Activated CD8-positive, alpha-beta memory T cell treated with anti-CD3 and anti-CD28 coated beads for 1 hour (primary cell): ENCODE measurements at places on chromosomes 12 and 14.

DNA sequence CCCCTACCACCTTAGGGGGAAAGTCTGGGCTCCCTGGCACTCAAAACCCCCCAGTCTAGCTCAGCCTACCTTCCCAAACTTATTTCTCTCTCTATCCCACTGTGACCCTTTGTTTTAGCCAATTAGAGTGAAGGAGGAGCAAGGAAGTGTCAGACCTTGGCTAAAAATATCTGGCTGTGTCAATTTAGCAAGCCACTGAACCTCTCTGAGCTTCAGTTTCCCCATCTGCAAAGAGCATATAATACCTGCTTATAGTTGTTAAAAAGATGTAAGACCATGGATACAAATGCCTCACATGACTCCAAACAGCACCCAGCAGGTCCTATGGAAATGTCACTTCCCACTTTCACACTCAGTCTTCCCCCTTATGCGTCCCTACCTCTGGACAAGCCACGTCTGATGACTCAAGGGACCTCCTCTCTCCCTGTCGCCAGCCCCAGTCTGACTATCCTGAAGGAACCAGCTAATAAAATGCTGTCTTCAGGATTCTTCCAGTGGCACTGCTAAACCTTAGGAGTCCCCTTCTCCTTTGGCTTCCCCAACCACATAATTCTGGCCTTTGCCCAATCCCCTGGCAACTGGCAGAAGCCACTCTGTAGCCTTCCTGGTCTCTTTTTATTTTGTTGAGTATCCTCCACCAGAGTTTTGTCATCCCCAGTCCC, 19.3 kb downstream of the FOXN3 start:
- no peak for DNase-seq

DNA sequence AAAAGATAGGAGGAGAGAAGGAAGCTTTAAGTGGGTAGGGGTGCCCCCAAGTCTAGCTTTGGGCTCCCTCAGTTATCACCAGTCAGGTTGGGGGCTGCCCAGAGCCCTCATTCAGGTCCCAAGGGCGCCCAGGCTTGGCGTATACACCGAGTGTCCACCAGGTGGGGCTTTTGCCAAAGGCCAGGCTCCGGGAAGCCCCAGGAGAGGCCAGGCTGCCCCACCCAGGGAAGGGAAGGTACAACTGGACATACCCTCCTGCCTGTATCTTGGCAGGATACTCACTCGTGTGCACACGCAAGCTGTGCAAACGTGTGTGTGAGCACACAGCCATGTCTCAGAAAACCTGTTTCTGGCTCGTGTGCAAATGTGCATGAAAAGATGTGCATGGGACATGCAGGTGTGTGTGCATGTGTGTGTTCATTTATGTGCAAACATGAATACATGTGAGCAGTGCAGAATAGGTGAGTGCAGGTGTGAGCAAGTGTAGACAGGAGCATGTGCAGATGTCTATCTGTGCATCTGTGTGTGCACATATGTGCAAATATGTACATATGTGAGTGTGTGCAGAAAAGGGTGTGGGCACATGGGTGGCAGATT, 103.9 kb upstream of the MYL2 start:
- DNase-seq, result peak; percentile 14

DNA sequence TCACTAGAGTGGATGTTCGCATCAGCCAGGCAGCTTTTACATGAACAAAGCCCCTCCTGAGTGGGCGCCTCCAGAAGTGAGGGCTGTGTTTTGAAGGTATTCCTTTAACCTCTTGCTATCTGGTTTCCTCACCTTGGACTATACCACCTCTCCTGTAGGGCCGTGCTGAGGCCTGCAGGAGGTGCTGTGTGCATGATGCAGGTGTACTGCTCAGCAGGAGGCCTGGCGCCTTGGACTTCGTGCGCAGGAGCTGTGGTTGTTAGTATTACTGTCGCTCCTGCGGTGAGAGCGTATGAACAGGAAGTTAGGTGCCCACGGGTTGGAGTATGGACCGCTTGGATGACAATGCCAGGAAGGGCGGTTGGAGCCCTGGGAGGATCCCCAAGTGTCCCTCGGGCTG, 130.7 kb downstream of the TSPAN9 start:
- no peak for DNase-seq

DNA sequence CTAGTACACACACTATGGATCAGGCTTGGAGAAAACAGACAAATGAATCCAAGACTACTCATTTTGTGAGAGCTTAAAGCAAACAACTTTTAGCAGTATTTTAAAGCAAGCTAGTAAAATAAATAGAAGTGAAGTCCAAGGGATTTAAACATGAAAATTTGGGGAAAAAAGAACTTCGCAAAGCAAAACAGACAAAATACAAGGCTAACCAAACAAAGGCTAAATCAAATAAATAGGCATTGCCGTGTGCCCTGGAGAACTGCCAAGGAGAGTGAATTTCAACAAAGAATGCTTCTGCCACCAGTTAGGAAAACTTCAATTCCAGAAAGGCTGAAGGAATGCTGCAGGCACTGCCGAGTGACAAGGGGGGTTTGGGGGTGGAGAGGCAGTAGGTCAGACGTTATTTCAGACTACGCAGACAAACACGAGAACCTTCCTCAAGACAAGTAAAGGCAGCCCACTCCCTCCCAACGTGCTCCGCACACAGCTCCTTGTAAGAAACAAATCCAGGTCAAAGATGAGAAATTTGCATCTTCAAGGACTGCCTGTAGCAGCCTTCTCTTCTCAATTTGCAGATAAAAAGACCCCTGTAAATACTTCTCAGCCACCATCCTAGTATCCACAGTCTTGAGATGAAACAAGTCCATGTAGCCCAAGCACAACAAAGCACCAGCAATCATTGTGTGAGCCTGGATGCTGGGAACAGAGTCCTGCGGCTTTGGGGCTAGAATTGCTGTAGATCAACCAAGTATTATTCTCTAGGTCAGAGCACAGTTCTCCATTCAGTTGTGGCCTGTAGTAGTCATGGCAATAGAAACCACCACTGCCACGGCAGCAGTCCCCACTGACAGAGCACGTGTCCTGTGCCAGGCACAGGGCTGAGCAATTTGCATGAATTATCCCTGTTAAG, 43.3 kb downstream of the EFCAB11 start:
- no peak for DNase-seq

GRCh38 chr12:27319848-27320247, 12.8 kb upstream of the BMAL2 start:
- no peak for DNase-seq

DNA sequence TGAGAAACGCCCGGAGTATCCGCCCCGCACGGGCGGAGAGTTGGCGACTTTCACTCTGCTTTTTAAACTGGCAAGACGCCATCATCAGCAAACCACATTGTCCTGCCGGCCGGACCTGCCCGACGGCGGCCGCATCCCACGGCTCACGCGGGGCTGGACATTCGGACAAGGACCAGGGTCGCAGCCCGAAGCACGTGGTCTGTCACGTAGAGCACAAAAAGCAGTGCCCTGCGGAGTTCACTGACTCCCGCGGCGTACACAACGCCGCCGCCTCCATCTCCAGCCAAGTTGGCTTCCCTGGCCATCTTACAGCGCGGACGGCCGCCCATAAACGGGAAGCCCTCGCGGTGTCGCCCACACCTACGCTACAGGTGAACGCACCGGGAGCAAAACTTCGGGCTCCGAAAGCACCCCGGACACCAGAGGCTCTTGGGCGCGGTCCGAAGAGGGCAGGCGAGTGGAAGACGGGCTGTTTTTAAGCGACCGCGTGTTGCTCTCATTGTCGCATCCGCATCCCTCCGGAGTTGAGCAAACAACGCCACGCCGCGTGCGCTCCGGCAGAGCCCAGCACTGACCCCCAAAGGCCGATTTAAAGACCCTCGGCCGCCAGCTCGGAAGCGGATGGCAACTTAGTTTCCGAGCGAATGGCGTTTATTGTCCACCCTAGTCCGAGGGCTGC, 966 bp downstream of the SINHCAF start:
- no peak for DNase-seq

- DNase-seq, result no peak
Observed at GRCh38 chr12:77891518-77892147, 60.9 kb downstream of the NAV3 start.

GRCh38 chr14:90697577-90698206, 118.5 kb downstream of the TTC7B start:
- peak; percentile 46 for DNase-seq

DNA sequence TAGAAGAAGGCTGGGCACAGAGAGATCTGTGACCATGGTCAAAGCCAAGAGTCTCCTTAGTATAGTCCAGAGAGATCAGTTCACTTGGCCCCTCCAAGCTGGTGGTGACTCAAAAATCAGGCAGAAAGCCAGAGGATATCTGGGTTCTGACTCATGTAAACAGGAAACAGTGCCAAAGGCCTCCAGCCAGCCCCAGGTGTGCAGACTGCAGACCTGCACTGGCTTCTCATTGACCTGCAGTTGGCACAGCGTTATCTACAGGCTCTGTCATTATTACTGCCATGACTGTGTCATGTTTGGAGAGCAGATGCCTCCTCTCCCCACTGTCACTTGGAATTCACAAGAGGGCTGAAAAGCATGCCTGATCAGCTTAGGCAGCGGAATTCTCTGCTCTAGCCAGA, 295.7 kb upstream of the PRKD1 start:
- no peak for DNase-seq

DNA sequence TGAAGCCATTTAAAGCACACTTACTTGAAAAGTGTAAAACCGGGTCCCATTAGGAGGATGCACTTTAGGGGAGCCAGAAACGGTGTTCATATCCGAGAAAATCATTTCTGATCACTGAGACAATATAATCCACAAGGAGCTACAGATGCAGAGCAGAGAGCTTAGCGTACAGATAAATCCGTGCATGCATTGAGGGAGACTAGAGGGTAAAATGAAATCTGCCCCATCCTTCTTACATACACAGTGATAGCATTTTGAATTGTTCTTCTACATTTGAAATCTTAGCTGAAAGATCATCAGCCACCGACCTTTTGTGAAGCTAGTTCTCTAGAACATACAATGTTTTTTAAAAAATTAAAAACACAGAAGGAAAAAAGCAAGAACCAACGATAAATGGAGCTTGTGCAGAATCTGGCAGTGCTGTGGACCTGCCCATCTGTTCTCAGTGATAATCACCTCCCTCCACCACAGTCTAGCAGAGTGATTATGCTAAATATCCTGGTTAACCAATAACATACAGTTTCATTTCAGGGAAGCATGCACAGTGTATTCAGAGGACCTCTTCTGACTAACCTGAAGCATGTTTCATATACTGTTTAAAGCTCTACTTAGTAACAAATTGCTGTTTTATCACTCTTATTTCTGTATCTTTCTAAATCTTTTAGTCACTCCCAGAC, 161.1 kb downstream of the PPFIA2 start:
- no peak for DNase-seq

- no peak for DNase-seq
Observed at GRCh38 chr14:57009585-57010515, 199.6 kb upstream of the OTX2 start.

GRCh38 chr12:122937622-122938091, 28.6 kb downstream of the ABCB9 start:
- DNase-seq, result no peak

GRCh38 chr12:52682938-52683574, 2.8 kb upstream of the KRT1 start:
- DNase-seq, result no peak

DNA sequence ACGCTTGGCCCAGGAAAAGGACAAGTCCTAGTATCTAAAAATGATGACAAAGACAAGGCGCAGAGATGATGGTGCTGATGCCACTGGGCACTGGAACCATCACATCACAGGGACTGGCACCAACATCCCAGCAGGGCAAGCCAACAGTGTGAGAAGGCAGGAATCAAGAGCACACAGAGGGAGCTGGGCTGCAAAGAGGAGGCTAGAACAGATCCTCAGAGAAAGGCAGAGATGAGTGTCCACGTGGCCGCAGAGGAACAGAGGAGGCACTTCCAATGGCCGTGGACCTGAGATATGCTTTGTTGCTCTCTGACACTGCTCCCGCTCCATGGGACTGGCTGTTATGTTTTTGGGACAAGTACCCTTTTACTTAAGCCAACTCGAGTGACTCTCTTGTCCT, 17.9 kb downstream of the FOXN3 start:
- no peak for DNase-seq

DNA sequence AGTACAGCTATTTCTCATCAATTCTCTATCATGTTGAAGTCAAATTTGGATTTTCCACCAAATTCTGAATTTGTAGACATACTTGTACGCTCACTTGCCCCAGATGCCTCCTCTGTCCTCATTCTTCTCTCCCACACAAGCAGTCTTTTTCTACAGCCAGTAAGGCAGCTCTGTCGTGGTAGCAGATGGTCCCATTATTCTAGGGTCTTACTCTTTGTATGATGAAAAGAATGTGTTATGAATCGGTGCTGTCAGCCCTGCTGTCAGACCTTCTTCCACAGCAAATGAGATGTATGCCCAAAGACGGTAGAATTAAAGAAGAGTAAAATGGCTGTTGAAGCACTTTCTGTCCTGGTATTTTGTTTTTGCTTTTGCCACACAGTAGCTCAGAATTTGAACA, 17.2 kb upstream of the PAPLN start:
- no peak for DNase-seq

DNA sequence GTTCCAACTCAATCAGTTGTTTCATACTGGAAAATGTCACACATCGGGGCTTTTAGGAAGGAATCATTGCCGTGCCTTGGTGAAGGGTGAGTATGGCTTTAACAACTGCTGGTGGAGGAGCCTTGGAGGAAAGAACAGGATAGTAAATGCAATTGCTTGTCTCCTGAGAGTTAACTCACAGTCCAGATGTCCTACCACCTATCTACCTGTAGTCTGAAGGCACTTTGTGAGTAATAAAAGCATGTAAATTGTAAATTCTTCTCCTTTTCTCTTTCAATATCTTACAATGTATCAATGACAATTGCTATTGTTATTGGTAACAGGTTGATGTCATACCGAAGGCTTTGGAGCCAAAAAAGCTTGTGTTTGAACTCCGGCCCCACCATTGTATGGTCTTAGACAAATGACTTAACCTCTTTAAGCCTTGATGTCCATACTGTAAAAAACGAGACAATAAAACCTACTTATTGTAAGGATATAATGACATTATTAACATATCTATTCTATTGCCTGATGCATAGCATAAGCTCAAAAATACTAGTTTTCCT, 397.4 kb downstream of the ADAMTS20 start:
- no peak for DNase-seq

GRCh38 chr12:112851024-112851777, 55.6 kb upstream of the OAS1 start:
- DNase-seq, result no peak
